T-helper 2 cell treated with Interferon-gamma antibody and Interleukin-4, amounts not matched to agents 5 μg/mL and 100 μg/mL, for 36 hours (primary cell): ENCODE measurements at places on chromosomes 6 and 20.
A peak's percentile ranks its signal among the peaks of the same experiment; 100 is the strongest.

- DNase-seq = peak; percentile 62
- H3K4me3 ChIP-seq = peak overlapping the region; percentile 44
- H3K27ac ChIP-seq = peak overlapping the region; percentile 72
- peaks cover 14% of the 10 kb centered on the region for H3K36me3 ChIP-seq
- no peaks in the 10 kb centered on the region for H3K27me3 ChIP-seq
Observed at GRCh38 chr20:38863024-38863851, 57.7 kb downstream of the PPP1R16B start.

GRCh38 chr6:24537771-24538385, 43.1 kb downstream of the ALDH5A1 start:
- no peak overlapping the region for H3K27ac ChIP-seq
- no peak overlapping the region for H3K4me3 ChIP-seq
- DNase-seq = no peak

- no peaks in the 10 kb centered on the region for H3K4me1 ChIP-seq
- H3K4me3 ChIP-seq = no peak overlapping the region
- no peak overlapping the region for H3K27ac ChIP-seq
- H3K36me3 ChIP-seq = no peaks in the 10 kb centered on the region
Observed at GRCh38 chr20:57672164-57672563, 37.7 kb downstream of the PMEPA1 start.

GRCh38 chr6:138655828-138656227, 117.7 kb upstream of the CCDC28A start:
- H3K4me1 ChIP-seq = peaks cover 17% of the 10 kb centered on the region
- H3K4me3 ChIP-seq = no peak overlapping the region
- H3K27ac ChIP-seq = no peak overlapping the region

DNA sequence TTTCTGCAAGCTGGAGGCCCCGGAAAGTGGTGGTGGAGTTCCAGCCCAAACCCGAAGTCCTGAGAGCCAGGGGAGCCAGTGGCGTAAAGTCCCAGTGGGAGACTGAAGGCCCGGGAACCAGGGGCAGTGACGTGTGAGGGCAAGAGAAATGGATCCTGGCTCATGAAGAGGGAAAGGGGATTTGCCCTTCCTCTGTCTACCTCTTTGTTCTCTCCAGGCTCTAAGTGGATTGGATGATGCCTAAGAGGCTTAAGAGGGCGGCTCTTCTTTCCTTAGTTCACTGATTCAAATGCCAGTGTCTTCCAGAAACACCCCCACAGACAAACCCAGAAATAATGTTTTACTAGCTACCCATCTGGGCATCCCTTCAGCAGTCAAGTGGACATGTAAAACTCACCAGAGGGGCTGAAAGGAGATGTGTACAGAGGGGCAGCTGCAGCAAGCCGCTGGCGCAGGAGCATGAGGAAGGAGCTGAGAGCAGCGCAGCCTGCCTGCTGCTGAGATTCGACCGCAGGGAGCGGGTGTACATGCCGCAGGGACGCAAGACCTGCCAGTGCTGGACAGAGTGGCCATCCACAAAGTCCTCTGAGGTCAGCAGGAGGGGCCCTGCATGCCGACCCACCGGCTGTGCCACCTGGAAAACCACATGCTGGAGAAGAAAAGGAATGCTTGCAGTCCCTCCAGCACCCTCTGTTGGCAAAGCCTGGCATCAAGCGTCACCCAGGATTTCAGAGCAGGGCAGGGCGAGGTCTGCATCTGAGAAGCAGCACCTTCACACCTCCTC, 29.5 kb downstream of the CDYL start:
- peaks cover 26% of the 10 kb centered on the region for H3K4me1 ChIP-seq
- no peak overlapping the region for H3K27ac ChIP-seq
- no peak for DNase-seq
- no peak overlapping the region for H3K4me3 ChIP-seq
- H3K27me3 ChIP-seq = no peaks in the 10 kb centered on the region

GRCh38 chr6:156862711-156863110, 85.5 kb downstream of the ARID1B start:
- no peak for DNase-seq
- H3K4me1 ChIP-seq = peaks cover 45% of the 10 kb centered on the region
- H3K36me3 ChIP-seq = no peaks in the 10 kb centered on the region

- no peak overlapping the region for H3K4me3 ChIP-seq
- no peaks in the 10 kb centered on the region for H3K36me3 ChIP-seq
- H3K27ac ChIP-seq = no peak overlapping the region
- H3K4me1 ChIP-seq = no peaks in the 10 kb centered on the region
- no peaks in the 10 kb centered on the region for H3K27me3 ChIP-seq
Observed at GRCh38 chr20:48455651-48456365, 372.0 kb downstream of the PREX1 start.

- H3K4me1 ChIP-seq = peaks cover 10% of the 10 kb centered on the region
- H3K27ac ChIP-seq = no peak overlapping the region
- no peak for DNase-seq
- peaks cover 24% of the 10 kb centered on the region for H3K27me3 ChIP-seq
- no peak overlapping the region for H3K4me3 ChIP-seq
- no peaks in the 10 kb centered on the region for H3K36me3 ChIP-seq
Observed at GRCh38 chr6:152948150-152948768, 34.6 kb downstream of the FBXO5 start.

GRCh38 chr6:98470821-98471220, 363.6 kb upstream of the POU3F2 start:
- no peak overlapping the region for H3K27ac ChIP-seq
- no peak for DNase-seq
- no peaks in the 10 kb centered on the region for H3K4me1 ChIP-seq
- H3K36me3 ChIP-seq = no peaks in the 10 kb centered on the region

DNA sequence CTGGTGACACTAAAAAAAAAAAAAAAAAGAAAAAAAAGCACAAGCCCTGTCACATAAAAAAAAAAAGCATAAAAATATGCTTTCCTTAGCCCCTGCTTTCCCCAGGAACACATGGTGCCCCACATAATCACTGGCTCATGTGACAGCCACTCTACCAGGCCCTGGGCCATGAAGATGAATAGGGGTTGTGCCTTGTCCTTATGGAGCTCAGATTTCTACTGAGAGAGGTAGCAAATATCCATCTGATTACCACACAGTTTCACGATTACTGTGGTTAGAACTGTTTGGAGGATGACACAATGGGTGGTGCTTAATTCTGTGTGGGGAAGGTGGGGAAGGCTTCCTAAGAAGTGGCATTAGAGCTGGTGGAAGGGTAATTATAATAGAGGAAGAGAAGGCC, 9.3 kb downstream of the RAET1E start:
- peaks cover 33% of the 10 kb centered on the region for H3K27me3 ChIP-seq
- DNase-seq = no peak
- H3K4me1 ChIP-seq = peaks cover 15% of the 10 kb centered on the region
- H3K36me3 ChIP-seq = no peaks in the 10 kb centered on the region

- H3K4me3 ChIP-seq = no peak overlapping the region
- H3K36me3 ChIP-seq = no peaks in the 10 kb centered on the region
Observed at GRCh38 chr6:146861029-146861563, 262.3 kb downstream of the ADGB start.

- H3K36me3 ChIP-seq = peaks cover 30% of the 10 kb centered on the region
- no peaks in the 10 kb centered on the region for H3K4me1 ChIP-seq
- H3K27me3 ChIP-seq = no peaks in the 10 kb centered on the region
- H3K4me3 ChIP-seq = no peak overlapping the region
- H3K27ac ChIP-seq = no peak overlapping the region
Observed at GRCh38 chr6:21070620-21071019, 522.9 kb upstream of the SOX4 start.

DNA sequence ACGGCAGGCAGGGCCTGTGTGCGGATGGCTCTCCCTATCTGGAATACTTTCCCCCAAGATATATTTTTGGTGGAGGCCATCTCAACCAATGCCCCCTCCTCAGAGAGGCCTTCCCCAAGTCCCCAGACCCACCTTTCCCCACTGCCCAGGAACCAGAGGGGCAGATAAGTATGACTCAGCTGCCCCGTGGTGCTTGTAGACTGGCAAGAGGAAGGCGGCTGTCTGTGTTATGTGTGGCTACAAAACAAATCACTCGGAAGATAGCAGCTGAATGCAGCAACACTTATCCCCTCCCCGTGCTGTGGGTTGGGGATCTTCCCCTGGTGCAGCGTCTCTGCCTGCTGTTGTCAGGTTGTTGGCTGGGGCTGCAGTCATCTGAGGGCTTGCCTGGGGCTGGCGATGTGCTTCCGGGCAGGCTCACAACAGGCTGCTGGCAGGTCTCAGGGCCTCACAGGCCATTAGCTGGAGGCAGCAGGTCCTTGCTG, 7.1 kb downstream of the NPEPL1 start:
- no peaks in the 10 kb centered on the region for H3K27me3 ChIP-seq
- DNase-seq = no peak
- H3K36me3 ChIP-seq = peaks cover 25% of the 10 kb centered on the region
- H3K4me1 ChIP-seq = no peaks in the 10 kb centered on the region
- no peak overlapping the region for H3K27ac ChIP-seq

DNA sequence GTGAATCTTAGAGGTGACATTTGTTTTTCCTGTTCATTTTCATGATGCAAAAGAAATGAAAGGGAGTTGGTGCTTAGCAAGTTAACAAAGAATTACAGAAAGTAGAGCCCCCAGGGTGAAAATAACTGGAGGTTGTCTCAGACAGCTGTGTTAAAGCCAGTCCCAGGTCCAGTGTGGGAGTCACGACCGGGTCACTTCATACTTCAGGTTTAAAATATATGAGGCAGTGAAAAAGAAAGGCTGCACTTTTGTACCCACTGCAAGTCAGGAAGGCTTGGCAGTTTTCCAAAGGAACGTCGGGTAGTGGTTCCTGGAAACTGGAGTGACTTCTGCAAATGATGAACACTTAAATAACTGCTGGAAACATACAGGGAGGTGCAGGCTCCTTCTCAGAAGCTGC, 91.5 kb upstream of the THBS2 start:
- H3K36me3 ChIP-seq = no peaks in the 10 kb centered on the region
- H3K4me3 ChIP-seq = no peak overlapping the region
- H3K27ac ChIP-seq = no peak overlapping the region

- H3K4me1 ChIP-seq = peaks cover 3% of the 10 kb centered on the region
- H3K36me3 ChIP-seq = peaks cover 3% of the 10 kb centered on the region
- H3K27me3 ChIP-seq = peaks cover 58% of the 10 kb centered on the region
- H3K4me3 ChIP-seq = peak overlapping the region; percentile 40
- H3K27ac ChIP-seq = no peak overlapping the region
Observed at GRCh38 chr6:136551103-136551502, 881 bp upstream of the MAP7 start.

DNA sequence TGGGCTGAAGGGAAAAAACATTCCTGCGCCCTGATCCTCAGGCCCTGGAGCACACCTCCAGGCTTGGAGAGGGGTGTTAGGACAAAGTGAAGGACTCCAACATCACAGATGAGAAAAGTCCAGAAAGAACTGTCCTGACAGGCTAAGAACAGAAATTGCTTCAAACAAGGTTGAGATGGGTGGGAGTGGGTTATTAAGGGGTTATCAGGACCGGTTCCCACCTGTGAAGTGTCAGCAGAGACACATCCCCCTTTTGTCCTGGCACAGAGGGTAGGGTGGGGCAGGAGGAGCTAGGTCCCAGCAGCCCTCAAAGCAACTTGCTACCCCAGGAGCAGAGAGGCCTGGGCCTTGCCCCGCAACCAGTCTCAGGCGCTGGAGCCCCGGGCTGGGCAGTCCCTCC, 3.5 kb downstream of the SPDEF start:
- DNase-seq = no peak
- peaks cover 13% of the 10 kb centered on the region for H3K4me1 ChIP-seq
- no peak overlapping the region for H3K27ac ChIP-seq
- no peaks in the 10 kb centered on the region for H3K36me3 ChIP-seq
- H3K27me3 ChIP-seq = no peaks in the 10 kb centered on the region

DNA sequence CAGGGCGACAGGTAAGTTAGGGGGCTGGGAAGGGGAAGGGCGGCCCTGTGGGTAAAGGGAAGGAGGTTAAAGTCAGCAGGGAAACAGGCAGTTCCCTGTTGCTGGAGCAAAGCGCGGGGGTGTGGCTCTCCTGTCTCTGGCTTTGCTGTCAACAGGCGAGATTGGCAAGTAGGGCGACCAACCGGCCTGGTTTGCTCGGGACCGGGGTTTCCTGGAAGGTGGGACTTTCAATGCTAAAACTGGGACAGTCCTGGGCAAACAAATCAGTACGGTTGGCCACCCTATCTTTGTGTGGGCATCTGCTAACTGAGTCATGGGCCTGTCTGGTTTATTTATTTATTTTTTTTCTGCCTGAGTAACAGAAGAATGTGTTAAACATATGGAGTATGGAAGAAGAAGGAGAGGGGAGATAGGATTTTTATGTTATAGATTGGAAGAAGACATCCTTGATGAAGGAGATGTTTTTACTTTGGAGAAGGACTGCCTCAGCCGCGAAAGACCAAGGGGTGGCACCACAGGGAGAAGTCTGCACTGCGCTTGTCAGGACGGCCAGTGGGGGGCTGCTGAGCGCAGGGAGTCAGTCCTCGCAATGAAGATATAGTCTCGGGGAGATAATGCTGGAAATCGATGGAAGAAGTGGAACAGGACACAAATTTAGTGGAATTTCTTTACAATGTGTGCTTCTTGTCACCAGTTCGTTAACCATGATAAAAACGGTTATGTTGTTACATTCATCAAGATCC, 43.4 kb upstream of the ESR1 start:
- peaks cover 15% of the 10 kb centered on the region for H3K27me3 ChIP-seq
- H3K4me3 ChIP-seq = no peak overlapping the region
- peak; percentile 20 for DNase-seq
- no peak overlapping the region for H3K27ac ChIP-seq
- peaks cover 20% of the 10 kb centered on the region for H3K4me1 ChIP-seq

DNA sequence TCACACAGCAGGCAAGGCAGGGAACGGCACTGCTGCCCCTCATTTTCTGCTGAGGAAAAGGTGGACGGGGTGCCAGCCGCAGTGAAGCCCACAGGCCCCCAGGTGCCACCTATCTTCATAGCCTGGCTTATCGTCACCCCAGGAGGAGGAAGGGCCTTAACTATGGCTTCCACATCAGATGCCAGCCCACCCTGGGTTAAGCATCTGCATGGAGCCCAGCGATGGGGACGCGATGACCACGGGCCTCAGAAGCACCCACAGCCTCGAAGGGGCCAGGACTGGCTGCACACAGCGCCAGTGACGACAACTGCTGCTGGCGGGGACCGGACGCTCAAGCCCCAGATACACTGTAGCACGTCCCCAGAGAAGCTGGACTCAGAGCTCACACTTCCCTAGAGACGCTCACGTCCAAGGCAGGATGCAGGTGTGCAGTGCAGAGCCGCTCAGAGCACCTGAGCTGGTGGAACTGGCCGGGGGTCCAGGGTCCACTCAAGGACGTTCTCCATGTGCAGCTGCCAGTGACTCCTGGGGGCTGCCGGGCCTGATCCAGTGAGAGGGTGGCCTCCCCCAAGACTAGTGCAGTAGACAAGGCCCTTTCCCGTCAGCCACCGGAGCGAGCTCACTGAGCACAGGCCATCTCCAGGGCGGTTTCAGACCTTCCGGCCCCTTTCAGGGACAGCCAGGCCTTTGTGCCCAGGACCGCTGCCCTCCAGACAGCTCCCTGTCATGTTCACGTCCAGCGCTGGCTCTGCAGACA, 83.0 kb downstream of the YTHDF1 start:
- H3K4me3 ChIP-seq = no peak overlapping the region
- DNase-seq = no peak
- no peaks in the 10 kb centered on the region for H3K27me3 ChIP-seq
- H3K4me1 ChIP-seq = no peaks in the 10 kb centered on the region

DNA sequence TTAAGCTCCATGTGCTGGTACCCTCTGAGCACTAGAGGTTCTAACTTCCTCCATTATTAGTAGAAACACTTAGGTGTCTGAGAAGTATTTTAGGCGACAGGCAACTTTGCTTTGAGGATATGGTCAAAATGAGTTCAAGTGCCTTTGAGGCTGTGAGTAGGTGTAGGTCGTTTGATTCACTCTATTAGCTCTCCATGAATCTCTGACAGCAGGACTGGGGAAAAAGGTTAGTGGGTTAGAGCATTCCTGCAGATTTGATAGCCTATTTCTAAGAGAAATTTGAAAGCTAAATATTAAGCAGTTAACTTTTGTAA, 45.9 kb downstream of the IGF2R start:
- no peak for DNase-seq
- peak overlapping the region; percentile 64 for H3K4me3 ChIP-seq
- H3K27ac ChIP-seq = peak overlapping the region; percentile 93
- peaks cover 60% of the 10 kb centered on the region for H3K36me3 ChIP-seq
- H3K4me1 ChIP-seq = peaks cover 63% of the 10 kb centered on the region
